ENCODE measurements at places on chromosomes 2 and 18. TPM values are rescaled to one million over a fixed set of nuclear protein-coding genes. Genes with fewer than 3 reads are reported as not detected.

PRKCE gene
- total RNA-seq: 13.1 TPM

FSHR gene
- total RNA-seq: not detected

IL36G gene
- not detected for total RNA-seq

DNAJC5G gene
- not detected for total RNA-seq

KYNU gene
- total RNA-seq: 304 TPM

ANKRD30BL gene
- not detected for total RNA-seq

SERPINB11 gene
- total RNA-seq: not detected

UGT1A9 gene
- 4.9 TPM for total RNA-seq

UNC80 gene
- not detected for total RNA-seq

ANTXR1 gene
- total RNA-seq: 167 TPM

APOB gene
- total RNA-seq: not detected

NAGK gene
- total RNA-seq: 71.2 TPM

TUBA3E gene
- not detected for total RNA-seq

NYAP2 gene
- total RNA-seq: 0.02 TPM

Data from A549 treated with DMSO at 1 μM for 4 hours (cell line).